ENCODE measurements at places on chromosomes 2 and 18.

GRCh38 chr2:34570266-34570872, 971.3 kb upstream of the FAM98A start:
- no peak overlapping the region for H3K4me3 ChIP-seq
- H3K36me3 ChIP-seq: no peaks in the 10 kb centered on the region
- no peaks in the 10 kb centered on the region for H3K27me3 ChIP-seq
- no peaks in the 10 kb centered on the region for H3K4me1 ChIP-seq
- H3K27ac ChIP-seq: no peak overlapping the region

DNA sequence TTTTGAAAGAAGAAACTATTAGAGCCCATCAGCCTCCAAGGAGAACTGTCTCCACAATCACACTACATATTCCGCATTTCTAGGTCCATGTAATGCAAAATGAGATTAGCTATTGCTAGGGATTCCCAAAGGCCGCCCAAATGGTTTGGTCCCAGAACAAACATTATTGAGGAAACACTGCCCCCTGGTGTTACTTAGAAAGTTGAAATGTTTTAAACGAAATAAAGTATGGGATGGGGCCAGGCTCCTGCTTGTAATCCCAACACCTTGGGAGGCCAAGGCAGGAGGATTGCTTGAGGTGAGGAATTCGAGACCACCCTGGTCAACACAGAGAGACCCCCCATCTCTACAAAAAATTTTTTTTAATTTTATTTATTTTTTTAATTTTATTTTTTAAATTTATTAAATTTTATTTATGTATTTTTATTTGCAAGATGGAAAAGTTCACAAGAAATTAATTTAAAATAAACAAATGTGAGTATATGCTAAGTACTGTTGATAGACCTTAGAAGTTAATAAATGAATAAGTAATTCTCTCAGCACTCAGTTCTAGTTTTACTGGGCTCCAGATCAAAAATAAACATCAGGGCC, 5.5 kb downstream of the NHEJ1 start:
- no peaks in the 10 kb centered on the region for H3K27me3 ChIP-seq
- H3K36me3 ChIP-seq: peaks cover 50% of the 10 kb centered on the region
- DNase-seq: no peak

DNA sequence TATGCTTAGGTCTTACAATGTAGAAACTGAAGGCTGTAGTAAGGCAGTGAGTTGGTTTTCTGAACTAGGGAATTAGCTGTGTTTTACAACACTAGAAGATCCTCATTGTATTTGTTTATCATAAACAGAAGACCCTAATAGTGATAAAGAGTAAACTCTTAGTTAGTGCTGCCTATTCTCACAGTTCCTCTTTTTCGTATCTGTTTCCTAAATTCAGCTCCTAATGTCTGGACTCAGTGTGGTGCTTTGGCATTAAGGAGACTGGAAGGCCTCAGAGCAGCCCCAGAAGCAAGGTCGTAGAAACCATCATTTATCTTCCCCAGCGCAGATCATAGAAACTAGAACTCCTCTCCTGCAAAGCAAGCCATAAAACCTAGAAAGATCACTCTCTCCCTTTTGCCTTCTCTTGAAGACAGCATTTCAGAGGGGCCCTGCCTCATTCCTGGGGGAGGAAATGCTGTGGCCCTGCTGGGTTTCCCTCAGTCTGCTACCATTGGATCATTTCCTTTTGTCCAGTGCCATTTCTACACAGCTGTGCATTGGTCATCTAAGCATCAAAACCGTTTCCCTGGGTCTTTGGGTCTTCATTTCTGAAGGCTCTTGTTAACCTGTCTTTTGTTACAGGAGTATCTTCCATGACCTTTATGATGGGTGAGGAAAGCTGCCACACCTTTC, 4.7 kb downstream of the ACP1 start:
- no peak overlapping the region for H3K4me3 ChIP-seq
- peaks cover 57% of the 10 kb centered on the region for H3K4me1 ChIP-seq
- peaks cover 17% of the 10 kb centered on the region for H3K36me3 ChIP-seq

DNA sequence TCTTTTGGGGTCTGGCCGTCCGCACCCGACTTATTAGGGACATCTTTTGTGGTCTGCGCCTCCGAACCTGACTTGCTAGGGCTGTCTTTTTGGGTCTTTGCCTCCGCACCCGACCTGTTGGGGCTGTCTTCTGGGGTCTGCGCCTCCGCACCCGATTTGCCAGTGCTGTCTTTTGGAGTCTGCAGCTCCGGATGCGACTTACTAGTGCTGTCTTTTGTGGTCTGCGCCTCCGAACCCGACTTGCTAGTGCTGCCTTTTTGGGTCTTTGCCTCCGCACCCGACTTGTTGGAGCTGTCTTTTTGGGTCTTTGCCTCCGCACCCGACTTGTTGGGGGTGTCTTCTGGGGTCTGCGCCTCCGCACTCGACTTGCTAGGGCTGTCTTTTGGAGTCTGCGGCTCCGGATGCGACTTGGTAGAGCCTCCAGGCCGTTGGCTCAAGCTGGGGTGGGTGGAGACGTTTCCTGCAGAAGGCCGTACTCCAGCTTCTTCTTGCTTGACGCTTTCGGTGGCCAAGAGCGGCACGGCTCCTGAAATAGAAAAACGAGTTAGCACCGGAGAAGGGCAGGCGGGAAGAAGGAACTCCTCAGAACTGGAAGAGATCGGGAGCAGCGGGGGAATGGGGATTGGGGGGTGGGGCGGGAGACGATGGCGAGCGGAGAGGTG, 498 bp downstream of the TGOLN2 start:
- H3K4me3 ChIP-seq: peak overlapping the region; percentile 81
- peak overlapping the region; percentile 98 for H3K27ac ChIP-seq
- H3K36me3 ChIP-seq: peaks cover 27% of the 10 kb centered on the region

DNA sequence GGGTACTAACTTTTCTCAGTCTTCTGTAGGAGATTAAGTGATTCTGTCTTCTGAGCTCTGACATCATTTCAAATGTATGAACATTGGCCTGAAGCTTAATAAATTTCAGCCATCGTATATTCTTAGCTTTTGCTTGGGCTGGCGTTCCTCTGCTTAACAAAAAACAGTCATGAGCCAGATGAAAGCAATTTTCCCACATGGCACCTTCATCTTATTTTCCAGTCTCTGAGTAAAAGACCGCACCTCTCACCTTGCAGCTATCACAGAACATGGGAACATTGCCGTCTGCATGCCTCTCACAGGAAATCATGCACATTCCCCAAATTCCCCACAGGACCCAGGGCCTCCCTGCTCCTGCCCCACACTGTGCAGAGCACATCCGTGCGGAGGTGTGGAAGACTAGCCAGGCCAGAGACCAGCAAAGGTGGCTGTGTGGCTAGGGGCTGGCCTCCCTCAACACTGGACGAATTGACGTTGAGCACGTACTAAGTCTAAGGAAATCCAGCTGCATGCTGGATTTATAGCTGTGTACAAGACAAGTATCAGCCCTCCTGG, 531.8 kb upstream of the ID2 start:
- H3K27ac ChIP-seq: no peak overlapping the region
- H3K4me1 ChIP-seq: peaks cover 33% of the 10 kb centered on the region
- no peaks in the 10 kb centered on the region for H3K27me3 ChIP-seq
- no peaks in the 10 kb centered on the region for H3K36me3 ChIP-seq

DNA sequence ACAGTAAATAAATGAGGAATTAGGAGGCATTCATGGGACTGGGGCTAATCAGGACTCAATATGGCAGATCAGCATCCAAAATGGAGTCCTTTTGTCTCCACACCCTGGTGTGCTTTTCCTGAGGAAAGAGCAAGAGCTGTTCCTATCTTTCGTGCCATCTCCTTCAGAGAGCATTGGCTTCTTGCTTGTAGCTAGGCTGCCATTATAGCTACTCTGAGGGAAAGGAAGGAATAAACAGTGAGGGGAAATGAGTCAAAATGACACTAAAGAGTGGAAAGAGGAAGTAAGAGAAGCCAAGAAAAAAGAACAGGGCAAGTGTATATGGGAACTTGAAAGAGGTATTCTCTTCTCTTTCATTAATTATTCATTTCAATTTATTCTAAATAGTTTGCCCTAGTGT, 8.4 kb upstream of the NMI start:
- H3K36me3 ChIP-seq: no peaks in the 10 kb centered on the region
- DNase-seq: no peak
- no peak overlapping the region for H3K4me3 ChIP-seq
- H3K27me3 ChIP-seq: no peaks in the 10 kb centered on the region

Data from left ventricle myocardium inferior (tissue), 1 donor.